ENCODE measurements at places on chromosomes 2 and 18.

GRCh38 chr2:174738841-174739240 lies 25.4 kb downstream of the CHRNA1 start:
- DNase-seq, result no peak

DNA sequence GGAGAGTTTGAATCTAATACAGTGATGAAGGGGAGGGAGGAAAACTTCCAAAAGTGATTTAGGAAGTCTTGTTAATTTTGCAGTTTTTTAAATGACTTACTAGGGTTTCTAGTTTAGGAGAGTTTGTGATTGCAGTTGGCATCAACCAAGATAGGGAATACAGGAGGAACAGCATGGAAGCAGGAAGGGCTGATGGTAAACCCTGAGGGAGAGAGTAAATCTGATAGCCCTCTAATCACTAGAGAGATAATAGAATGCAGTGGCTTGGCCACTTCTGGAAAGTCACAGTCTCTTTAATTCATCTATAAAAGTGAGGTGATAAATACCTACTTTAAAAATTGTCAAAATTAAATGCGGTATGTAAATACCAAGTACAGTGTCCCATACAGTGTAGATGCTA lies 5.6 kb downstream of the YPEL5 start:
- no peak for DNase-seq

DNA sequence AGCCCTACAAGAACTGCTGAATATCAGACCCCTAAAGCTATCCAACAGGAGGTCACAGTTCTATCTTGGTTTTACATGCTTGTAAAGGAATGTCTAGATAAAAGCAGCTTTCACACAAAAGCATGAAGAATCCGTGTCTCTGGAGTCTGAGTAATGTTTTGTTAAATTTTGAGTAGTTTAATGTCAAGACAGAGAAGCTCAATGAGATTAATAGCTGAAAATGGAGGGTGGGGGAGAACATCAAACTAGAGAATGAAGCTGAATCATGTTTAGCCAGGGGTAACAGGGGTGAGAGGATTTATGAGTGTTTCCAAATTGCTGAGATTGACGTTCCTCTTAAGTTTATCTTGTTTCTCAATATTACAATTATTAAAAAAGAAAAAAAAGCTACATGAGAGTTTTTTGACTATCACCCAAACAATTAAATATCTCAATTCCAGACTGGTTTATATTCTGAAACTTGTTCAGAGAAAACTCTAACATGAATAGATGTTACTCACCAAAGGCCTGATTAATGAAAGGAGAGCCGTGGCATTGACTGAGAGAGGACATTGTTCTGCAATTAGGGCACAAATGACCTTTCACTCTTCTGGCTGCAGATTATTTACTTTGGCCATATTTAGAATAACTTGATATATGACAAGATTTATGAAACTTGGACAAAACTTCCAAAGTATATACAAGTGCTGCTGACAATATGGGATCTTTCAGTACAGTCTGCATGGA lies 266.4 kb upstream of the ETAA1 start:
- DNase-seq, result peak; percentile 36

DNA sequence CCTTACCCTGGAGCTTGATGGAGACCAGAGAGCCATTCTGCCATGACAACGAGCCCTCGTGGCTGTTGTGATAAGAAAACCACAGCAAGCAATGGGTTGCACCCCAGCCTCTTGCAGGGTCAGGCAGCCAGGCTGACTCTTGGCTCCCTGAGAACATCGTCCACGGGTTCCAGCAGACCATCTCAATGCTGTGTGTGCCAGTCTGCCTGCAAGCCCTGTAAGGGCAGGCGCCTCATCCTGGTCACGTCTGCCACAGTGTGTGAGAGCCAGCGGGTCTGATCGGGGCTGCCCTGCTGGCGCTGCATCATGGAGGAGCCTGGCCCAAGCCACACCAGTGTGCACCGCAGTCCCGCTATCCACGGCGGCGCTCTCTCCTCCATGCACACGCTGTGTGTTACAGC lies 71.0 kb upstream of the MGAT4A start:
- no peak for DNase-seq

DNA sequence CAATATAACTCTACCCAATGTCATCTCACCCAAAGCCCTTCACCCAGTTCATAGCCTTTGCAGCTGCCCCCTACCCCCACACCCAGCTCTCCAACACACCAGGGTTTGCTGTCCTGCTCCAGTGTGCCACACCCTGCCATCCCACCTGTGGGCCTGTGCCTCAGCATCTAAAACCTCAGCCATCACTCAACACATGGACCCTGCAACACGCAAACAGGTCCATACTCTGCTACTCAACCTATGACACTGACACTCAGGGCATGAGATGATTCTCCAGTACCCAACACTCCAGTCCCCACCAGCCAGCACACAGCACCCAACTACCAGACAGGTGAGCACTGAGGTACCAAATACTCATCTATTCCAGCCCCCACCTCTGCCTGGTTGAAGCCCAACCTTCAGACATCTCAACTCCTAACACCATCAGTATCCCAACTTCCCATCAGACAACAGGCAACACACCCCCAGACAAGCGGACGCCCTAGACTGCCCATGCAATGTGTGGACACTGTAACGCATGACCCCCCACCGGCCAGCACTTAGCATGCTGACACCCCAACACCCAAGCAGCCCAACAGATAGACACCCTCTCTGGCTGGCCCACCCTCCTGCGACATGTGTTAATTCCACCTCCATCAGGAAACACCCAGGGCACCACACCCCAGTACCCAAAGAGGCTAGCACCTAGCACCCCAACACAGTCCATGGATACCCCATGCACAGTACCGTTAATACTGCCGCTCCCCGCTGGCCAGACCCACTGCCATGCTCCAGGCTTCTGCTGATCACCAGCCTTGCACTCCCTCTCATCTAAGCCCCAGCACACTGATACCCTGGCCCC lies 25.0 kb downstream of the ZAP70 start:
- no peak for DNase-seq

DNA sequence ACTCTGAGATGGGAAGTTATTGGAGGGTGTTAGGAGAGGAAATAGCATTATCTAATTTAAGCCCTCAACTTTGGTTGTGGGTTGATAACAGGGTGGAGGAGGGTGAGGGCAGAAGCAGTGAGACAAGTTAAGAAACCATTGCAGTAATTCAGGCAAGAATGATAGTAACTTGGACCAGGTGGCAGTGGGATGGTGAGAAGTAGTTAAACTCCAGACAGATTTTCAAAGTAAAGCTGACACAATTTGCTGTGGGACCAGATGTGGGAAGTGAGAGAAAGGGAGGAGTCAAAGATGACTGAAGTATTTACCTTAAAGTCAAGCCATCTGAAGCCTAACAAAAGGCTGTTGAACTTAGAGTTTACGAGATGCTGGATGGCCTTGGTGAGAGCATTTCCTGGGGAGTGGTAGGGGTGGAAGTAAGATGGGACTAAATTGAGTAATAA lies 163.2 kb upstream of the KLF7 start:
- DNase-seq, result no peak

- peak; percentile 78 for DNase-seq
Observed at GRCh38 chr2:195575879-195576401, 81.1 kb upstream of the SLC39A10 start.

GRCh38 chr2:230135130-230135525 lies 66.4 kb upstream of the SLC16A14 start:
- no peak for DNase-seq

GRCh38 chr2:109494351-109494750 lies 119.4 kb downstream of the SEPTIN10 start:
- DNase-seq, result no peak

- DNase-seq, result no peak
Observed at GRCh38 chr2:37105150-37105549, 20.8 kb downstream of the GPATCH11 start.

GRCh38 chr2:67565761-67566160 lies 168.6 kb downstream of the ETAA1 start:
- peak; percentile 69 for DNase-seq

DNA sequence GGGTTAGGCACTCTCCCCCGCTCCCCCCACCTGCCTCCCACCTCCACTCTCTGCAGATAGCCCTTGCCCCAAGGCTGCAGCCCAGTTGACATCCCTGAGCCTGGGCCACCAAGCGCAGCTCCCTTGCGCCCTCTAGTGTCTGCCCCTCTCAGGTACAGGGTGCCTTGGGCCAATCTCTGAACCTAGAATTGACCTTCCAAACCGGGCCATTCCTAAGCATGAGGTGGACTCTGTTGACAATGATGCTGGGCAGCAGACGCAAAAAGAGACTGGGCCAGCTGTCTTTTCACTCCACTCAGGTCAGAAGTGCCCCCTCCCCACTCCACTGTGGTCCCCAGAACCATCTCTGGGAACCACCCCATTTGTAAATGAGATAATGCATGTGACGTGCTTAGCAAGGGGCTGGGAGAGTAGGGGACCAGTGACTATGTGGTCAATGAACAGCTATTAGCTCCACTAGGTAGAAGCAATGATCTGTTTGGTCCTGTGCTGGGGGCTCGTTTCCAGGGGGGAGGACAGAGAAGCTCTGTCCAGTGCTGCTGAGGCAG lies 43.3 kb upstream of the PLB1 start:
- DNase-seq, result no peak

DNA sequence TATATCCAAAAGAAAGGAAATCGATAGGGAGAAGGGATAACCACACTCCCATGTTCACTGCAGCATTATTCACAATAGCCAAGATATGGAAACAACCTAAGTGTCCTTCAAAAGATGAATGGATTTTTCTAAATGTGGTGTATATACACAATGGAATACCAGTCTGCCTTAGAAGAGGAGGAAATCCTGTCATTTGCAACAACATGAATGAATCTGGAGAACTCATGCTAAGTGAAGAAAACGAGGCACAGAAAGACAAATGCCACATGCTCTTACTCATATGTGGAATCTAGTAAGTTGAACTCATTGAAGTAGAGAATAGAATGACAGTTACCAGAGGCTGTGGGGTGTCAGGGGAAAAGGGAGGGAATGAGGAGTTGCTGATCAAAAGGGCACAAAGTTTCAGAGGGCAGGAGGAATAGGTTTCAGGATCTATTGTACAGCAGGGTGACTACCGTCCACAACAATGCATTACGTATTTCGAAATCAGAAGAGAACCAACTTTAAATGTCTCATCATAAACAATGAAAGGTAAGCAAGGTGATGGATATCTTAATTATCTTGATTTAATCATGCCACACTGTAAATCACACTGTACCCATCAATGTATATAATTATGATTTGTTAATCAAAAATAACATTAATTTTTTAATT lies 46.1 kb downstream of the SIGLEC15 start:
- no peak for DNase-seq

DNA sequence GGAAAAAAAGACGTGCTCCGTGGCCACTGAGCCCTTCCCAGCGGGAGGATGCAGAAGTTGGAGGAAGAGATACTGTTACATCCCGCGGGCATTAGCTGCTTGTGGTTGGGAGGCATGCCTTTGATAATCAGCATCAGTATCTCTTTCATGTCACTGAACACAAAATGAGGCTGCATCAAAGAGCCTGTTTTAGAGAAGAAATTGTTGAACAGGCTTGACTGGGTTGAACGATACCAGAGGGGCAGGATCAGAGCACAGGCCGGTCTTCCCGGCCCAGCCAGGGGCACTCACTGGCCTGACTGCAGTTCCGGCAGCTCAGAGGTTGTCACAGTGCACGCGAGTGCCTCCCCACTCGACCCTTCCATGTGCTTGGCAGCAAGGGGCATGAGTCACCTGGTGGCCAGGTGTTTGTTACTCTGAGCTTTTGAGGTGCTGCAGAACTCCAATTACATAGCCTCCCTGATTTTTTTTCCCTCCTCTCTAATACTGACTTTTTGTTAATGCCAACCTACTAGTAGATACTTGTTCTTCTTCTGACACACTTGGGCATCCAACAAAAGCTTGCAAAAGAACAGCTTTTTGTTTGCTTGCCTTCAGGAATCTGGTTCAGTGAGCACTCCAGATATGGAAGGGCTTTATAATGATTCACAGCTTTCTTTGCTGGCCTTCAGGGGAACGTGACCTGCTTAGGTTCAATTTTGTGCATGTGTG lies 121.6 kb downstream of the VAPA start:
- no peak for DNase-seq

- DNase-seq, result no peak
Observed at GRCh38 chr2:240831594-240832204, 11.7 kb upstream of the KIF1A start.

DNA sequence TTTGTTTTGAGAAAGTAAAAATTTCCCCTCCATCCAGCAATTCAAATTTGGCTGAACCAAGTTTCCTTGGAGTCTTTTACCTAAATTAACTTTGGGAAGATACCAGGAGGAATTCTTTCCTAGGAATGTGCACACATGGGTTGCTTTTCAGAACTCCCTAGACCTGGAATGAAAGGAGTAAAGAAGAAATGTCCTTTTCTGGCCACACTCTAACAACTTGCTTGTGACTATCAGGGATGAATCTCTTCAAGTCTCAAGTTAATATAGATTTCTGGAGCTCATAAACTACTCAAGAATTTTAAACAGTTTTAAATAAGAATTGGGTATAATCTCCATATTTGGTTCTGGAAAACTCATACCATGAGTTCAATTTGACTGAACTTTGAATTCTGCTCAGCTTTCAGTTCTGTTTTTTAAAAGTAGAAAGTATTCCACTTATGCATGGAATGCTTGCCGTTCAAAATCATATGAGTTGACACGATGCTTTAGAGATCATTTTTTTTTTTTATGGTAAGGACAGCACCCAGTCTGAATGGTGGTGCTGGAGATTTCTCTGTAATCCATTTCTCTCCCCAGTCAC lies 7.7 kb downstream of the RASGRP3 start:
- DNase-seq, result no peak

DNA sequence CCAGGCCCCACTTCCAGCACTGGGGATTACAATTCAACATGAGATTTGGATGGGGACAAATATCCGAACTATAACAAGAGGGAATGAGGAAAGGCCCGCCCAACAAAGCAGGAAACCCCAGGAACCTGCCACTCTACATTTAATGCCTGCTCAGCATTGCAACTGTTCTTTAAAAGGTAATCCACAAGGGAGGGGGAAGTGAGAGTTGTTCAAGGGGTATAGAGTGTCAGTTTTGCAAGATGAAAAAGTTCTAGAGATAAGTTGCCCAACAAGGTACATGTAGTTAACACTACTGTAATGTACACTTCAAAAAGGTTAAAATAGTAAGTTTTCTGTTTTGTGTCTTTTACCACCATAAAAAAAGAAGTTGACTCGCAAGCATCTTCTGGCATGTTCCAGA lies 137.6 kb downstream of the MBD2 start:
- DNase-seq, result no peak

- DNase-seq, result no peak
Observed at GRCh38 chr2:10980071-10980470, 68.3 kb downstream of the KCNF1 start.

DNA sequence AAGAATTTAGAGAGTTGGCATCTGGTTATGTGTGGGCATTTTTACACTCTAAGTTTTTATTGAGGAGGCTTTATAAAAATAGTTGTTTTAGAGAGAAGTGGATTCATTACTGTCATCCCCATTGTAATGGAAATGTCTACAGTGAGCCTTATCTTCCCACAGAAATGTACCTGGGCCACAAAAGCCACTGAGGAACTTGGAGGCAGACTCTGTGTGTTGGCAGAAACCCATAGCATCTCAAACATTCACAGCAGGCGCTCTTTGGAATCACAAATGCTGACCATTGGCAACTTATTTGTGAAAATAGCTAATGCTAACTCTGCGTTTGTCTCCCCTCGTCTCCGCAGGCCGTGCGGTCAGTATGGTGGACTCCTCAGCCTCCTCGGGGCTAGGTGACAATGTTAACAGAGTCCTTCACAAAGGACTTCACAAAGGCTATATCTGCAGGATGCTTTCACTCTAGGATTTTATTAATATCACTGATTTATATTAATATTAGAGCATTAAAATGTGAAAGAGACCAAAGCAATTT lies 689.1 kb upstream of the POU3F3 start:
- DNase-seq, result no peak

GRCh38 chr18:48217258-48218250 lies 191.6 kb downstream of the ZBTB7C start:
- no peak for DNase-seq

GRCh38 chr2:203583084-203583695 lies 48.1 kb upstream of the RAPH1 start:
- DNase-seq, result no peak
